NCI-H2171 treated with DMSO at 0.1 percent for 48 hours (cell line): ENCODE measurements at places on chromosomes 6 and 20.

GRCh38 chr20:12044969-12045368, 127.3 kb downstream of the BTBD3 start:
- DNase-seq = no peak

DNA sequence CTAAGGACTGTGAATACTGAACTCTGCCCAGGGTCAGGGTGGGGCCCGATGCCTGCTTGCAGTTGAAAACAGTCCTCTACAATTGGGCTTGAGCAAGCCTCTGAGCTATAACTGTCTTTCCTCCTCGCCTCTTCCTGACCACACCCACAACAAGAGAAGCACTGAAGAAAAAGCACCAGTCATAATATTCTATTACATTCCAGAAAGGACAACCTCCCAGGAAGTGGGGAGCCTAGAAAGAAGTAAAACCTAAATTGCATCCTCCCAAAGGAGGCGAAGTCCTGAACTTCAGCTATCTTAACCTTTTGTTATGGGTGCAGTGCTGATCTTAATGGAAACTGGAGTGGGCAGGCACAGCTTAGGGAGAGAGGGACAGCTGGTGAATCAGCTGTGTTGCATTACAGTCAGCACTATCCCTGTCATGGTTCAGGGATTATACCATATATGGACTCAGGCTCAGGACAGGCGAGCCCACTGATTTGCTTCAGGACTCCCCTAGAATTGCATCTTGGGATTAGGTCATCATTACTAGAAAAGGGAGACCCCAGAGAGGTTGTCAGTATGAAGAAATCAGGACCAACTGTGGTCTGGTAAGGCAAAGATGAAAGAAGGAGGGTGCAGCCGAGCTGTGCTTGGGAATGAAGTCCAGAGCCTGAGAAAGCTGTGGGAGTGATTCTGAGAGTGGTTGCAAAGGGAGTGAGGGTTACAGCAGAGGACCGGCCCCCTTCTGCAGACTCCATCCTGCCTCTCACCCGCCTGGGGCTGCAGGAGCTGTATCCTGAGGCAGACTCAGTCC, 18.3 kb upstream of the TRAM2 start:
- peak; percentile 92 for DNase-seq

- no peak for DNase-seq
Measured at GRCh38 chr6:136323431-136324112, 33.9 kb upstream of the BCLAF1 start.

GRCh38 chr20:12970372-12970821, 38.4 kb upstream of the SPTLC3 start:
- DNase-seq = peak; percentile 43

GRCh38 chr6:109096208-109096607, 901 bp downstream of the CEP57L1 start:
- no peak for DNase-seq

DNA sequence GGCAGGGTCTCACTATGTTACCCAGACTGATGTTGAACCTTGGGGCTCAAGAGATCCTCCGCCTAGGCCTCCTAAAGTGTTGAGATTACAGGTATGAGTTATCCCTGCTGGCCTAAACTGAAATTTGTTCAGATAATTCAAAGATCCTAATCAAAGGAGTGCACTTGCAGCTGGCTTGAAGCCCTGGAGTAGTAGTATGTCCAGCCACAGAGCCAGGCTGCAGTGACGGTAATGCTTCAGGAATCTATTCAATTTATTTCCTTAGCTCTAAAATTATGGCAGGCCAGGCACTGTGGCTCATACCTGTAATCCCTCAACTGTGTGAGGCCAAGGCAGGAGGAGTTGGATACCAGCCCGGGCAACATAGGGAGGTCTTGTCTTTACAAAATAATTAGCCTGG, 1.4 kb upstream of the DDX43 start:
- DNase-seq = no peak

GRCh38 chr6:31691078-31691463, 10.2 kb upstream of the LY6G5C start:
- no peak for DNase-seq
